ENCODE measurements at places on chromosomes 6 and 20. TPM values are rescaled to one million over a fixed set of nuclear protein-coding genes. Genes with fewer than 3 reads are reported as not detected.

Gene GSTA2
- total RNA-seq, result not detected

Gene SMOC2
- total RNA-seq, result 1.9 TPM

Gene CD83
- total RNA-seq, result 19.7 TPM

Gene ADA
- total RNA-seq, result 1.7 TPM

Gene LRRC1
- 19.3 TPM for total RNA-seq

Gene RAB44
- not detected for total RNA-seq

Gene PRL
- total RNA-seq, result 0.54 TPM

Gene BTN1A1
- not detected for total RNA-seq

Gene BHLHE23
- not detected for total RNA-seq

Gene ZBTB46
- 20.3 TPM for total RNA-seq

Gene MUC22
- not detected for total RNA-seq

Gene SLC22A16
- total RNA-seq, result 0.91 TPM

Gene LIME1
- total RNA-seq, result 9.3 TPM

Gene RGS17
- total RNA-seq, result 60.7 TPM

Gene EGFL8
- total RNA-seq, result 7.5 TPM

Gene BMP7
- 13.5 TPM for total RNA-seq

Gene WFDC13
- not detected for total RNA-seq

Gene HLA-DRB1
- total RNA-seq, result 0.73 TPM

Gene HLA-DPB1
- total RNA-seq, result 1.8 TPM

Gene POPDC3
- 0.27 TPM for total RNA-seq

Gene AK9
- 30.1 TPM for total RNA-seq

Gene CLVS2
- 35.0 TPM for total RNA-seq

Gene RIPPLY2
- total RNA-seq, result 8.0 TPM

Gene MRPS18A
- total RNA-seq, result 17.0 TPM

Gene NDUFAF4
- total RNA-seq, result 23.2 TPM

Gene TNFRSF21
- 31.3 TPM for total RNA-seq
